ENCODE measurements at places on chromosomes 5 and 9.

- no peak for DNase-seq
Measured at GRCh38 chr9:104339692-104340091, 164.4 kb upstream of the OR13F1 start.

GRCh38 chr9:114218264-114219120, 63.2 kb downstream of the COL27A1 start:
- no peak for DNase-seq

DNA sequence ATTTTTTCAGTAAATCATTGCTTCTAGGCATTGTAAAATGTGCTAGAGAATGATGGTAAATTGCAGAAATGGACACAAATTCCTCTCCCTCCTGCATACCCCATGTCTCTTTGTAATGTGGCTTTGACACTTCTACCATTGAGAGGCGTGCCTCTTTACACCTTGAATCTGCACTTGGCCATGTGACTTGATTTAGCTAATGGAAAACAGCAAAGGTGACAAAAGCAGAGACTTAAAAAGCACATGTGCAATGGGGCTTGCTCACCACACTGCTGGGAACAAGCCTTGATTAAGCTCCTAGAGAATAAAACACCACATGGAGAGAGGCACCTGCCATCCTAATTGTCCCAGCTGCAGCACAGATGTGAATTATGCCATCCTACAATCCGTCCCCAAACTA, 69.9 kb upstream of the NAA35 start:
- no peak for DNase-seq

DNA sequence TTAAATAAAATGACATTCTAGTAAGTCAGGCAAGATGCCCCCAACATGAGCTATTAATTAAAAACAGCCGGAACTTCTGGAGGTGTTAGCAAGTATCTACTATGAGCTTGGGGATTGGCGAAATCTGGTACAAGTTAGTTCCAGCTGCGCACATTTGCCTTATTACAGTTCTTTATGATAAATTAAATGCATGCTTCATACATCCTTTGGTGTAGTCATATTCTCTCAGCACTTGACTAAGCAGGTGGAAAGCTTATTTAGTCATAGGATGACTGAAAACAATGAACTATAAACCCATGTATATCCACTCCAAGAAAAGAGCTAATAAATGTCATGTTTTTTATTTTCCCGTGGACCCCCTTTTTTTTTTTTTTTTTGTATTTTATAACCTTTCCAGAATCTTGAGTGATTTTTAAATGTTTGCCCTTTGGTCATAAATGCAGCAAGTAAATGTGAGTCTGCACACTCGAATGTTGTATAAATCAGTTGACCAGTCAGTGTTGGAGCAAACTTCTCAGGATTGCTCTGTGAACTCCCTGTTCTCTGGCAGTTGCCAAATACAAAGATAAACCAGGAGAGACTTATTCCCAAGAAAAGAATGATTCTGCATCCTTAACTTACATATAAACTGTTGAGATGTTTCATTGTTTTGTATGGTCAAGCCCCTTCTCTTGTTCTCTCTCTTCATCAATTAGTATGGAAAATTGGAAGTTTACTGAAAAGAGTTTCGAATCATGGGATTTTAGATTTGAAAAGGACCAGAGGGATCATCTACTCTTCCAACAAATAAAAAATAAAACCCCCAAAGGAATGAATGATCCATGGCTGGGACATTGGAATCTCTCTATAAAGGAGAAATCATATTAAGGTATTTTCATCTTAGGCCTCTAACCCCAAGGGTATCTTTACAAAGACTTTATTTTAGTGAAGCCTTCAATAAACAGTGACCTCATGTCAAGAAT, 38.3 kb downstream of the PIK3R1 start:
- no peak for DNase-seq

GRCh38 chr5:7884491-7885267, 15.7 kb downstream of the MTRR start:
- DNase-seq, result no peak

DNA sequence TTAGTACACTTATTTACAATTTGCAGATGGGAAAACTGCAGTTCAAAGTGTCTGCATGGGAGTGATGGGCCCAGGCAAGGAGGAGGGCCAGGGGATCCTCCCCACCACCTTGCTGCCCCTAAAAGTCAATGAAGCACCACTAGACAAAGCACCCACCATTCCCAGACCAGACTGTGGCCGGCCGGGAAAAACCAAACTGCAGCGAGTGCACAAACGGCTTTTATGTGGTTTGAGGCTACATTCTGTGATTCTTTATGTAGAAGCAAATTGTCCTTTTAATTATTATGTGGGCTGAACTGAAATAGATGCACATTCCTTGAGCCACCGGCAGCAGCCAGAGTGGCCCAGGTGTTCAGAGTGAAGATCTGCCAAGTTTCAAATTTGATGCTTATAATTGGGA, 585.3 kb upstream of the KLF4 start:
- DNase-seq, result no peak

GRCh38 chr9:100992632-100993031, 35.9 kb upstream of the PLPPR1 start:
- no peak for DNase-seq

- DNase-seq, result peak; percentile 1
Measured at GRCh38 chr5:448766-449090, 5.8 kb downstream of the EXOC3 start.

DNA sequence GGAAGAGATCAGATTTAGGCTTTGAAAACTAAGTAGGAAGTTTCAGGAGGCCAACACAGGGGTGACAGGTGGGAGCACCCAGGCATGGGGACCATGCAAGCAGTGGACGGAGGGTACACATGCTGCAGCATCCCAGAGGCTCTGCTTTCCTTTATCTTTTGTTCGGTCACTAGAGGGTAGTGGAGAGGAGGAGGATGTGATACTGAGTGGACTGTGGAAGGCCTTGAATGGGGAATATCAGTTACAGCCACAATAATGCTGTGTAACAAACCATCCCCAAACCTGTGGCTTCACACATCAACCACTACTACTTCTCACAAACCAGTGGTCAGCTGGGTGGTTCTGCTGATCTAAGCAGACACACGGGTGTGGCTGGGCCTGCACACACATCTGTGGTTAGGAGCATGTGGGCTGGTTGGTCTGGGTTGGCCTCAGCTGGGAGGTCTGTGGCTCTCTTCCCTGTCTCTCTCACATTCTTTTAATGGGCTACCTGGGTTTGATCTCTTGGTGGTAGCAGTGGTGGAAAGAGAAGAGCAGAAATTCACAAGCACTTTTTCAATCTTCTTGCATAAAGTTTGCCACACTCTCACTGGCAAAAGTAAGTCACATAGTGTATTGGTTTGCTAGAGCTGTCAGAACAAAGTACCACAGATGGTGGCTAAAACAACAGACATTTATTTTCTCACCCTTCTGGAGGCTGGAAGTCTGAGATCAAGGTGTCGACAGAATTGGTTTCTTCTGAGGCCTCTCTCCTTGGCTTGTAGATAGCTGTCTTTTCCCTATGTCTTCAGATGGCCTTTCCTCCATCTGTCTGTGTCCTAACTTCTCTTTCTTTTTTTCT, 238.7 kb downstream of the AGTPBP1 start:
- no peak for DNase-seq
